RWPE1 (cell line): ENCODE measurements at places on chromosomes 6 and 20.

DNA sequence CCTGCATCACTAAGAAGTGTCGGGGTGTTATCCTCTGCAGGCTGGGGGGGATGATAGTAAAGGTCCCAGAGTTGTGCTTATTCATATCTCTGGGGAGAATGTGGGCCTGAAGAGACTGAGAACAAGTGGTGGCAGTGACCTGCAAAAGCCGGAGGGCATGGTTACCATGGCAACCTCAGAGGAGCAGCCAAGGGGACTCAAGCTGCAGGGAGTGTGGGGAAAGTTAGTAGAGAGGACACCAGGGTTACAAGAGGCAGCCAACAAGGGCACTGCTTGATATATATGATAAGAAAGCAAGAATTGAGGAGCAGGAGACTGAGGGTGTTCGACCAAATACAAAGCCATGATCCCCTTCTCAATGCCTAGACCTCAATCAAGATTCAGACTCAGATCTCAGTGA is 46.1 kb downstream of the HLA-F start:
- no peak for DNase-seq

- no peak for DNase-seq
Measured at GRCh38 chr6:4776493-4777393, 539 bp downstream of the CDYL start.

GRCh38 chr6:116127771-116128493 is 2.0 kb upstream of the COL10A1 start:
- DNase-seq = no peak

- DNase-seq = no peak
Measured at GRCh38 chr6:95519228-95520037, 57.9 kb upstream of the MANEA start.

GRCh38 chr20:32792316-32792715 is 27.4 kb upstream of the MAPRE1 start:
- no peak for DNase-seq

GRCh38 chr6:151216804-151217203 is 23.0 kb upstream of the AKAP12 start:
- DNase-seq = no peak

- peak; percentile 46 for DNase-seq
Measured at GRCh38 chr20:45823949-45824835, 2.9 kb downstream of the TNNC2 start.

DNA sequence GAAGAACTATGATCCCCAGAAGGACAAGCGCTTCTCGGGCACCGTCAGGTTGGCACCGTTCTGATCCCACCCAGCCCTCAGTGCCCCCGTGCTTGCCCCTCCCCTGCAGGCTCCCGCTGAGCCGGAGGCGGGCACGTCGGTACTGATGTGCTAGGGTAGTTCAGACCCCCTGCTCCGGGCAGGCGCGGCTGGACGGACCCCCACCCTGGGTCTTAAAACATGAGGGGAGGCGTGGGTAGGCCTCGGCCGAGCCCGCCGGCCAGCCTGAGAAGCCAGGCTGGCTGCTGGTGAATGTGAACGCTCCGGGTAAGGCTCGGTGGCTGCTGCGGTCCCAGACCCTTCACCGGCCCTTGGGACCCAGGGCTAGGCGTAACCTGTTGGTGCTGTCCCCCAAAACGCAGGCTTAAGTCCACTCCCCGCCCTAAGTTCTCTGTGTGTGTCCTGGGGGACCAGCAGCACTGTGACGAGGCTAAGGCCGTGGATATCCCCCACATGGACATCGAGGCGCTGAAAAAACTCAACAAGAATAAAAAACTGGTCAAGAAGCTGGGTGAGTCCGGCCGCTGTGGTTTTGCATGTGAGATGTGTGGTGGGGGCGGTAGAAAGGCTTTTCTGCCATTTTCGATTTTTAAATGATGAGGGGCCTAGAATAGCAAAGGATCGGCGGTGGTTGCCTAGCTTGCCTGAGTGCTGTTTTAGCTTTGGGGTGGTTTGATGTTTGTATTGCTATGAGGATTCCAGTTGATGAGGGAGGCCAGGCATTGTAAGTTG is 964 bp downstream of the RPL10A start:
- DNase-seq = no peak

- no peak for DNase-seq
Measured at GRCh38 chr6:127686084-127686483, 109.1 kb downstream of the C6orf58 start.

- DNase-seq = no peak
Measured at GRCh38 chr6:111602481-111603011, 3.1 kb downstream of the TRAF3IP2 start.

- no peak for DNase-seq
Measured at GRCh38 chr20:17399303-17399985, 131.7 kb downstream of the BFSP1 start.
